ENCODE measurements at places on chromosomes 5 and 9.

DNA sequence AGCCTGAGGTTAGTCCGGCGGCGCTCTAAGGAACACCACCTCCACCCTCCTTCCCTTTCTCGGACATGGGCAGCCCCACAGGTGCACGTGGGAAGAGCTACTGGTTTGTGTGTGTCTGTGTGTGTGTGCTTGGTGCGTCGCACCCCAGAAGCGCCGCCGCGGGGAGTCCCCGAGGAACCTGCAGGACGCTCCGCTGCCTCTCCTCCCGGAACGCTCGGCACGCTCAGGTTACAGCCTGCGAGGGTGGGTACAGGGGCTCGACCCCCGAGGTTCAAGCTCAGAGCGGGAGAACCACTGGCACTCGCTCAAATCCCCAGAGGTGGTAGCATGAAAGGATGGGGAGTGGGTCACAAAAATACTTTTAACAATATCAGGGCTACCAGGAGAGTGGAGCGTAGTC lies 2.0 kb downstream of the ASTN2 start:
- no peak for DNase-seq

DNA sequence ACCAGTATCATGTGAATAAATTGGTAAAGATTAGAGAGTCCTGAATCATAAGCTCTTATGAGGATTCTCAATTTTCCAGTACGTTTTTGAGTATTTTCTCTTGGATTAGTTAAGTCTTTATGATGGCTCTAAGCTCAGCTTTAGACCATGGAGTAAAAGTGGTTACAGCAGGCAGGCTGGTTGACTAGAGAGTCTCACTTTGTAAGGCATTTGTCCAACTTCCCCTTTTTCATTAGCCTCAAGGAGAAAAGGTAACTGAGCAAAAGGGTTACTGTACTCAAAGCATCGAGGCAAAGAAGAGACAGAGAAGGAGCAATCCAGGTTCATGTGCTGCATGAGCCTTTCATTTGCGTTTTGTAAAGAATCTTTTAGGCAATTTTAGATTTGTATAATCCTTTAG lies 8.5 kb downstream of the NOP16 start:
- DNase-seq: no peak

GRCh38 chr9:122367065-122367464 lies 3.8 kb upstream of the PTGS1 start:
- no peak for DNase-seq

GRCh38 chr9:136742591-136743391 lies at the start of gene LCN10:
Gene LCN10, minus strand, starts transcription at chr9:136742940. Its CDS starts 37 bp downstream, at chr9:136742903.
- DNase-seq: peak; percentile 28

GRCh38 chr9:10678010-10678409 lies 65.2 kb upstream of the PTPRD start:
- DNase-seq: no peak

DNA sequence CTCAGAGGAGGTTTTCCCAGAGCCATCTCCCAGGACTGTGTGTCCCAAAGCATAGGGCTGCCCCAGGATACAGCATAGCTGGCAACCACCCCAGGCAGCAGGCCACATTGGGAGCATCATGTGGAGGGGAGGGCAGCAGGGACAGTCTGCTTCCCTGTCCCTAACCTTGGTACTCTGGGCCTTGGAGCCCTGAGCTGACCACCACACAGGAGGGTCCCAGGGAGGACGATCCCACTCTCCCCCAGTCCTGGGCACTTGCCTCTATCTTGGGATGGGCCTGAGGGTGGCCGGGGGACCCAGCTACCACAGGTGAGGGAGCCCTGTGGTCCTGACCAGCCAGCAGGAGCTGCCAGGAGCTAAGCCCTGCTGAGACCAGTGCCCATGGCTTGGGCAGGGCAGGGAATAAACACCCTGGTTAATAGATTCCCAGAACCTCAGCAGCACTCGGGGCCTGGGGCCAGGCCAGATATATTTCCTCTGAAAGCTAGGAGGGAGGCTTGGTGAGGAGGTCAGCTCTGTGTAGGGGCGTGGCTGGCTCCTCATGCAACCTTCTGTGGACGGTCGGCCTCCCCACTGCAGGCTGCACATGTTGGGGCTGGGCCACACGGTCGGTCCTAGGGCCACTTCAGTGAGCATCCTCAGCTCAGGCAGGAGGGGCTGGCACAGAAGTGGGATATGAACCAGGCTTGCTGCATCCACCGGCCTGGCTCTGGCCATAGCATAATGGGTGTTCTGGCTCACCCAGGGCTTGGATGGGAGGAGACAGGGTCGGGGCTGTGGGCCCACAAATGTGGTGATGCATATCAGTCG lies 4.2 kb downstream of the NINJ1 start:
- no peak for DNase-seq

- DNase-seq: peak; percentile 20
These were observed 128.3 kb downstream of the EFNA5 start for GRCh38 chr5:107542428-107542827.

GRCh38 chr5:113448252-113448651 lies 13.5 kb upstream of the TSSK1B start:
- DNase-seq: no peak

DNA sequence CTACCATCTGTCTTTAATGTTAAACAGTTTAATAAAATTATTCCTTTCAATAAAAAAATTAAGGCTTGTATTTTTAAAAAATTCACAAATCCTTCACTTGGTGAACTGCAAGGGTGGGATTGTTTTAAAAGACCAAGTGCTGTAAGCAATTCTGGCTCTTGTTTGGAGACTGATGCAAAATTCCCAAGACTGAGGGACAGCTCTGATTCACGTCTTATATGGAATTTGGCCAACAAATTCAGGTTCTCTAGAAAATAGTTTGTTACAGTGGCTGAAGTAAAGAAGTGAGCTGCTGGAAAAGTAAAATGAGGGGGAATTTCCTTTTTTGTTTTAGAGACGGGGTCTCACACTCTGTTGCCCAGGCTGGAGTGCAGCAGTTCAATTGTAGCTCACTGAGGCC lies 58.3 kb downstream of the PRELID2 start:
- no peak for DNase-seq

DNA sequence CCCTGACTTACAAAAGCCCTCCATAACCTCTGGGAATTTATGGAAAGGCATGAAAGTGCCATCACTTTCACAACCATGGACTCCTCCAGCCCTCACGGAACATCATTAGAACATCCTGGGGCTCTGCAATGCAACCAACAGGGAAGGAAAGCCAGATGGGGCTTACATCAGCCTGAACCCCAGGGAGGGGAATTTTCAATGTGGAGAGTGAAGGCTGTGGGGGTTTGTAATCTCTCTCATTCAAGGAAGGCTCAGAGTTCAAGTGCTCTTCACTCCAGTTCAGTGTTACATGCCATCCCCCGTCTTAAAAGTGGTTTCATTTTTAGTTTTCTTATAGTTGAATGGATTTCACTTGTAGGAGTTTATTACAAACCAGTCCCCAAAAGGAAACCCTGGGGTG lies 5.7 kb downstream of the SPRY4 start:
- DNase-seq: no peak

DNA sequence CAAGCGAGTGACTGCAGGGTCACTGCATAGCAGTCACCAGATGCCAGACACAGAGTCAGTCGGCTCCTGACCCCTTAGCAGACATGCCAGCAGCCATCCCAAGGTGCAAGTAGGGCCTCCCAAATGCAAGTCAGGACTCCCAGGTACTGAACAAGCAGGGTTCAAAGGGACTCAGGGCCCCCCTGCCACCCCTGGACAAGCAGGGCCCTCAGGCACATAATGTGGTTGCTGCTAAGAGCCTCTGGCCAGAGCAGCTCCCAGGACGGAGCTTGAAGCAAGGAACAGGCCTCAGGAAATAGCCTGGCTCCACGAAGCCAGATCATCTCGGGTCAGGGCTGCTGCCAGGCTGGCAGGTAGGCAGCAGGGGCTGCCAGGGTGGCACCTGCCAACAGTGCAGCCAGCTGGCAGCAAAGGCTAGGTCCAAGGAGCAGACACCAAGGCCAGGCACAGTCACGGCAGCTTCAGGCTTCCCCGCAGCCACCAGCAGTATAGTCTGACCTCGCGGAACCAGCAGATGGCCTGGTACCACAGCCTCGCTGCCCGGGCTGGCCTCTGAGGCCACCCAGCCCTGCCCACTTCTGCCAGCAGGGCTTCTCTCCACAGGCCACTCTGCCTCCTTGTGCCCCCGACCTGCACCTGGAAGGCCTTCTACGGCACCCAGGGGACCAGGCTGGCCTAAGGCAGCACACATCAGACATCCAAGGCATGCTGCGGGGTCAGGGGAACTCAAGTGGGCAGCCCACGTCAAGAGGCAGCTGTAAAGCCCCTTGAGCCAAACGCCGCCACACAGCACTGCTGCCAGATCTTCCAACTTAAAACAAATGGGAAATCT lies 7.4 kb downstream of the EEIG1 start:
- no peak for DNase-seq

GRCh38 chr5:69170969-69171368 lies 4.0 kb downstream of the CCNB1 start:
- DNase-seq: no peak

GRCh38 chr5:1652873-1653697 lies 129.3 kb upstream of the LPCAT1 start:
- DNase-seq: no peak

Data from NCI-H510A treated with DMSO at 0.1 percent for 48 hours (cell line).